ENCODE measurements at places on chromosomes 5 and 9.
A peak's percentile ranks its signal among the peaks of the same experiment; 100 is the strongest.

GRCh38 chr5:37552770-37553719, 173.9 kb downstream of the WDR70 start:
- DNase-seq: no peak

- no peak for DNase-seq
Measured at GRCh38 chr5:126971455-126972031, 58.8 kb downstream of the MARCHF3 start.

DNA sequence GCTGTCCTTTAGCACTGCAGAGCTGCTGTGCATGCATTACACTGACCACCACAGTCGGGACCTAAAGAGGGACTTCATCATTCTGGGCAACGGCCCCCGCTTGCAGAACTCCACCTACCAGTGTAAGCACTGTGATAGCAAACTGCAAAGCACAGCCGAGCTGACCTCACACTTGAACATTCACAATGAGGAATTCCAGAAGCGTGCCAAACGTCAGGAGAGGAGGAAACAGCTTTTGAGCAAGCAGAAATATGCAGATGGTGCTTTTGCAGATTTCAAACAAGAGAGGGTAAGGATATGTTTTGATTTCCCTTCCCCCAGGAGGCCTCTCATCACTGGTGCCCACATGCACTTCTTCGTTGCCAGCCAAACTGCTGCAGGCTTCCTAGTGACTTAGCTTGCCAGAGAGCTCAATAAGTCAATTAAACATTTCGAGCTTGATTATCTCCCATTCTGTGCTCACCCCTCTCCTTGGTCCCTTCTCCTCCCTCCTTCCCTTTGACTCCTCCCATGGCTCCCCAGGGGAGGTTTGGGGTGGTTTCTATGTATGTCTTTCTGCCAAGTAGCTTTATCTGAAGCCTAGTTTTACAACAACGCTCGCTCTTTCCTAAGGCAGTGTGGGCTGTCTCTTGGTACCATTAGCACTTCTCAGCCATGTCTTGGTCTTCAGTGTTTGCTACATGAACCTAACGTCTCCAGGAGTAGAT, 66.7 kb downstream of the ZNF462 start:
- DNase-seq: no peak

- DNase-seq: no peak
Measured at GRCh38 chr5:150836064-150836463, 10.3 kb upstream of the IRGM start.

- no peak for DNase-seq
Measured at GRCh38 chr5:122844910-122845228, 544 bp upstream of the SNX24 start.

GRCh38 chr5:41600731-41601130, 90.3 kb upstream of the PLCXD3 start:
- DNase-seq: no peak

DNA sequence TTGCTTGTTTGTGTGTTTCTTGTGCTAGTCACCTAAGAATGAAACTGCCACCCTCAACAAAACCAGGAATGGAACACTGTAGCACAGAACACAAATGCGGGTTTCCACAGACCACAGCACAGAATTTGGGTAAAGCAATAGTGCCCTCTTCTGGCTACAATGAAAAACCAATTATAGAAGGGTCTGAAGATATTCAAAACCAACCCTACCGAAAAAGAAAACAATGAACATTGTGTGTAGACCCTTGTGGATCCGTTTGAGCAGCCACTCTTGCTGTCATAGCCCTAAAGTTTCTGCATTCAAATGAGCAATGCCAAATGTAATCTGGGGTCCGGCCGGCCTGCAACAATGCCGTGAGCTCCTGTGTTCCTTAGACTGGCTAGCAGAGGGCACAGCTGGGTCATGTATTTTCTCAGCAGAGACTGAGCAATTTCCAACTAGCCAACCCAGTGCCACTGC, 8.3 kb upstream of the ENC1 start:
- peak; percentile 10 for DNase-seq

- no peak for DNase-seq
Measured at GRCh38 chr5:153158608-153159007, 331.9 kb upstream of the GRIA1 start.

DNA sequence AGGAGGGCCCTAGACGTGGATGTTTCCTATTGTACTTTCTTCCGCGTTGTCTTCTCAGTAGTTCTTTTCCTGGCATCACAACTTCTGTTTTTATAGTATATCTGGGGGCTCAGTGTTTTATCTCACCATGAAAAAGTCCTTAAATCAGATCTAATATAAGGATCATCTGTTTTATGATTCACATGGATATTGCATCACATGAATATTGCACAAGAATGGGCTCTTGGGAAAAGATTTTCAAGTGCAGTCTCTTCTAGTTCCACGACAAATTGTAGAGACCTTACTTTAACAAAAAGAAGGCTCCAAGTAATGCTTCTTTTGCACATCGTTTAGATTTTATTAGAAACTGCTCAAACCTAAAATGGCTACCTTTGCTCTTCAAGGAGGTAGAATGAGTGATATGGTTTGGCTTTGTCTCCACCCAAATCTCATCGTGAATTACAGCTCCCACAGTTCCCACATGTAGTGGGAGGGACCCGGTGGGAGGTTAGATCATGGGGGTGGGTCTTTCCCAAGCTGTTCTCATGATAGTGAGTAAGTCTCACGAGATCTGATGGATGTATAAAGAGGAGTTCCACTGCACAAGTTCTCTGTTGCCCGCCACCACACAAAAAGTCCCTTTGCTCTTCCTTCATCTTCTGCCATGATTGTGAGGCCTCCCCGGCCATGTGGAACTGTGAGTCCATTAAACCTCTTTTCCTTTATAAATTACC, 53.7 kb upstream of the FAM120A start:
- no peak for DNase-seq
